ENCODE measurements at places on chromosomes 2 and 18. TPM values are rescaled to one million over a fixed set of nuclear protein-coding genes. Genes with fewer than 3 reads are reported as not detected.

The CROCC2 gene
- total RNA-seq = 0.51 TPM

The KCNS3 gene
- total RNA-seq = 1.3 TPM

The CHRNG gene
- not detected for total RNA-seq

The UGT1A4 gene
- total RNA-seq = not detected

The SPAG16 gene
- 36.0 TPM for total RNA-seq

Measured in fibroblast of lung (primary cell).